Stimulated activated CD8-positive, alpha-beta memory T cell treated with anti-CD3 and anti-CD28 coated beads, Interleukin-4, amount 100 ng/mL, for 1 hour (primary cell): ENCODE measurements at places on chromosomes 4 and X.

DNA sequence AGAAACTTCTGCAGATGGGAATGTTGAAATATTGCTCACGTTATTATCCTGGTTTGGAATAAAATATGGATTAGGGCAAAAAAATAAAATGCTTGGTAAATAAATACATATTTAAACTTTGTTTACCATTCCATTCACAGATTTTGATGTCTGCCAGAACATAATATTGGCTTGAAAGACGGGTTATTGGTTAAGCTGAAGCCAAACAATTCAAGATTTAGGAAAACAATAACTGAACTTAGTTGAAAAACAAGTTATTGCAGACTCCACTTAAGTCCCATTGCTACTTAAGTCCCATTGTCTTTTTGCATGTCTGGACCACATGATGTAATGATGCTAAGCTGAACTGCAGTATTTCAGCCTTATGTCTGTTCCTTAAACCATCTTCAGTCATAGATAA, 722.5 kb downstream of the FAT4 start:
- no peak for DNase-seq

DNA sequence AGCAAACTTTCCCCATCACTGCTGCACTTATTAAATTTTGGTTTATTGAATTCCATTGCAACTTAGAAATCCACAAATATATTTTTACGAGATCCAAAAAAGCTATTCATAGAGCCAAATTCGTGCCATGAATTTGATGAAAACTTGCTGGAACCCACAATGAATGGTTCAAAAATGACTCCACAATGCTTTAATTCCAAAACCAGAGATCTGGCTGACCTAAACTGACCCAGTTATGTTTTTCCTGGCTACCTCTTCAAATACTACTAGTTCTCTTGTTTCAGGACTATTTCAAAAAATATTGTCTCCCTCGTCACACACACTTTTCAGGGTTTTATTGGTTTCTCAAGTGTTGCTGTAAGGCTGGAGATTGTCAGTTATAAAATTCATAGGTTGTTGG, 474.8 kb downstream of the PDGFC start:
- no peak for DNase-seq

GRCh38 chr4:107896646-107897045, 34.7 kb upstream of the CYP2U1 start:
- DNase-seq, result no peak

DNA sequence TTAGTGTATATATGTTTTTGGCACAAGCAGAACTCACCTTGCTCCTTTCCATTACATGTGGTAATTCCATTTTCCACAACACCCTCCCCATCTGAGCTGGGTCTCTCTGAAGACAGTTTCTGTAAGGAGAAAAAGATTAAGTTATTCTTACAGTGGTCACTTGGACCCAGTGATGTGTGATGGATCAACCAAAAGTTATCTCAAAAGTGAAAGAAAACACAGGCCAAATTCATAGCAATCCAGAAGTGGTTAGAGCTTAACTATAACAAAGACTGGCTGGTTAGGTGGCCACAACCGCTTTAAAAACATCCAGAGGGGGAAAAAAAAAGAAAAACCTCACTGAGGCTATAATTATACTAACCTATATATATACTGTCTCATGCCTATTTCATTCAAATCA, 123.7 kb downstream of the AFAP1 start:
- DNase-seq, result no peak

GRCh38 chrX:39000802-39001201, 199.5 kb downstream of the MID1IP1 start:
- no peak for DNase-seq

GRCh38 chrX:129613596-129613995, 41.2 kb downstream of the APLN start:
- no peak for DNase-seq

GRCh38 chr4:61374447-61374891, 174.3 kb downstream of the ADGRL3 start:
- no peak for DNase-seq
